ENCODE measurements at places on chromosomes 4 and X. TPM values are rescaled to one million over a fixed set of nuclear protein-coding genes. Genes with fewer than 3 reads are reported as not detected.

MAD2L1 gene
- 11.4 TPM for polyA plus RNA-seq

DKK2 gene
- polyA plus RNA-seq: 0.83 TPM

UGT2B11 gene
- polyA plus RNA-seq: not detected

NHSL2 gene
- polyA plus RNA-seq: 3.1 TPM

TLR10 gene
- polyA plus RNA-seq: not detected

ENPEP gene
- polyA plus RNA-seq: 0.14 TPM

ZGRF1 gene
- polyA plus RNA-seq: 2.0 TPM

LNX1 gene
- polyA plus RNA-seq: 2.6 TPM

TCEAL6 gene
- polyA plus RNA-seq: not detected

AKAP14 gene
- not detected for polyA plus RNA-seq

OCRL gene
- polyA plus RNA-seq: 29.6 TPM

SMR3B gene
- polyA plus RNA-seq: not detected

FAM9C gene
- 0.04 TPM for polyA plus RNA-seq

RAI2 gene
- not detected for polyA plus RNA-seq

GJB1 gene
- not detected for polyA plus RNA-seq

CDS1 gene
- polyA plus RNA-seq: 0.06 TPM

TCEAL7 gene
- 35.8 TPM for polyA plus RNA-seq

NSG1 gene
- polyA plus RNA-seq: 14.7 TPM

NMU gene
- not detected for polyA plus RNA-seq

TMEM255A gene
- polyA plus RNA-seq: 0.04 TPM

ABCG2 gene
- polyA plus RNA-seq: 1.2 TPM

FHDC1 gene
- 0.12 TPM for polyA plus RNA-seq

BDH2 gene
- polyA plus RNA-seq: 94.4 TPM

QDPR gene
- 36.4 TPM for polyA plus RNA-seq

ANOS1 gene
- 0.30 TPM for polyA plus RNA-seq

FSTL5 gene
- not detected for polyA plus RNA-seq

CLNK gene
- not detected for polyA plus RNA-seq

Measured in AG04450 (cell line).